Dermis microvascular lymphatic vessel endothelial cell (primary cell): ENCODE measurements at places on chromosomes 6 and 20. TPM values are rescaled to one million over a fixed set of nuclear protein-coding genes. Genes with fewer than 3 reads are reported as not detected.

C20orf202 gene
- under 0.01 TPM in 2 replicates for total RNA-seq

HLA-DQA2 gene
- not detected in 2 replicates for total RNA-seq

CENPQ gene
- 2.9 and 3.1 TPM in 2 replicates for total RNA-seq

DCDC2 gene
- under 0.01 TPM in 1 of 2 replicates, not detected in the other for total RNA-seq

LY6G6F gene
- total RNA-seq = not detected in 2 replicates

DST gene
- 165 and 179 TPM in 2 replicates for total RNA-seq

SLC17A3 gene
- not detected in 2 replicates for total RNA-seq

PGC gene
- total RNA-seq = not detected in 2 replicates

DYNLT2 gene
- total RNA-seq = 0.51 and 0.76 TPM in 2 replicates

BCAS4 gene
- 1.5 TPM in 2 replicates for total RNA-seq

OPN5 gene
- total RNA-seq = not detected in 2 replicates

LRRN4 gene
- total RNA-seq = not detected in 2 replicates

KHDC1L gene
- total RNA-seq = not detected in 2 replicates

SLC9A8 gene
- total RNA-seq = 5.0 and 5.8 TPM in 2 replicates

ZC2HC1B gene
- total RNA-seq = not detected in 2 replicates

CST1 gene
- total RNA-seq = not detected in 2 replicates

BTBD9 gene
- total RNA-seq = 6.7 and 8.6 TPM in 2 replicates

IMPG1 gene
- not detected in 2 replicates for total RNA-seq

LY6G5C gene
- 1.2 and 1.9 TPM in 2 replicates for total RNA-seq

DACT2 gene
- total RNA-seq = not detected in 2 replicates

GINS1 gene
- total RNA-seq = 5.9 and 15.9 TPM in 2 replicates

RSPH9 gene
- 0.25 and 0.26 TPM in 2 replicates for total RNA-seq

LY6G6D gene
- not detected in 2 replicates for total RNA-seq

MAP1LC3A gene
- 16.6 and 40.2 TPM in 2 replicates for total RNA-seq

AK9 gene
- 3.1 and 3.5 TPM in 2 replicates for total RNA-seq

C20orf96 gene
- 1.7 and 2.3 TPM in 2 replicates for total RNA-seq

HLA-DRB1 gene
- total RNA-seq = 0.76 and 2.1 TPM in 2 replicates

GPR63 gene
- under 0.01 TPM in 2 replicates for total RNA-seq

SMPDL3A gene
- 2.3 and 5.3 TPM in 2 replicates for total RNA-seq

PPIL6 gene
- 0.39 and 0.76 TPM in 2 replicates for total RNA-seq

TMC2 gene
- not detected in 2 replicates for total RNA-seq
